ENCODE measurements at places on chromosomes 7 and 10.

DNA sequence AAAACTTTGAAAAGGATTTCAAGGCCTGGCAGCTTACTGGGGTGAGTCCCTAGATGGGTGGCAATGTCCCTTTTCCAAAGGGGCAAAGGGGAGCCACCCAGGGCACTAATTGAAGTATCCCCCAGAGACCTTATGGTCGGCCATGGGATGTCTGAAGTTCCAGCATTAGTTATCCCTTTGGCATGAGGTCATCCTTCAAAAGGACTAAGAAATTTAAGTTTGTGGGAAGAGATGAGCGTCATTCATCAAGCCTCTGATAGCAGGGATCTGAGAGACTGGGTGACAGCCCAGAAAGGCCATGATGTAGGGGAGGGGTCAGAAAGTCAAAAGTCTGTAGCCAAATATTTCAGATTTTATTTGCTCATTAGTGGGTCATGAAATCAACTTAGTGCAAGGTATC lies 195.3 kb downstream of the ZNF438 start:
- DNase-seq: no peak

DNA sequence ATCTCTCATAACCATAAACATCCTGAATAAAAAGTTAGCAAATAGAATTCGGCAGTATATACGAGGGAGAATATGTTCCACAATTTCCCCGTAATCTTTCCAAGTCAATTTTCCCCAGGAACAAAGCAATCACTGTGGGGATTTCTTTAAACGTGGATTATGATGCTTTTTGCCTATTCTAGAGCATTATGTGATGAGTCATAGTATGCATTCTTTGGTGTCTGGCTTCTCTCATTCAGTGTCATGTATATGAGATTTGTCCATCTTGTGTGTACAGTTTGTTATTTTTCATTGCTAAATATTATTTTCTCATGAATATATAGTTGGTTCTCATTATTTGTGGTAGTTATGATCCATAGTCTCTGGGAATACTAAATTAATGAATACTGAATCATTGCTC lies 9.9 kb upstream of the OR9A4 start:
- DNase-seq: no peak

GRCh38 chr10:13708256-13708990 lies 121.7 kb downstream of the PRPF18 start:
- DNase-seq: no peak

DNA sequence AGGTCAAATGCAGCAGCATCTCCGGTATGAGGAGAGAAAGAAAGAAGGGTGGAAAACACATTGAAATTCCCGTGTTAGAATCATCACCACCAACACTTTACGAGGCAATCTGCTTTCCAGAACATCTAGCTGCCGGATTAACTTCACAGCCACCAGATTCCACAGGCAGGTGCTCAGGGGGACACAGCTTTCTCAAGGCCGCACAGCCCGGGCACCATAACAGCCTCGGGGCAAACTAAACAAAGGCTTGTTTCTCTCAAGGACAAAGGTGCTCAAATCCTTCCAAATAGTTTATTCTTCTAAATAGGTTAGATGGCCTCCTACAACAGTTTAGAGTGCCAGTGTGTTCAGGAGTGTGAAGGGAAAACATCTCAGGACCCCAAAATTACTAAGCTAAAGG lies 156.3 kb downstream of the DIP2C start:
- no peak for DNase-seq

- DNase-seq: no peak
Observed at GRCh38 chr7:77457779-77458178, 41.6 kb upstream of the GSAP start.

DNA sequence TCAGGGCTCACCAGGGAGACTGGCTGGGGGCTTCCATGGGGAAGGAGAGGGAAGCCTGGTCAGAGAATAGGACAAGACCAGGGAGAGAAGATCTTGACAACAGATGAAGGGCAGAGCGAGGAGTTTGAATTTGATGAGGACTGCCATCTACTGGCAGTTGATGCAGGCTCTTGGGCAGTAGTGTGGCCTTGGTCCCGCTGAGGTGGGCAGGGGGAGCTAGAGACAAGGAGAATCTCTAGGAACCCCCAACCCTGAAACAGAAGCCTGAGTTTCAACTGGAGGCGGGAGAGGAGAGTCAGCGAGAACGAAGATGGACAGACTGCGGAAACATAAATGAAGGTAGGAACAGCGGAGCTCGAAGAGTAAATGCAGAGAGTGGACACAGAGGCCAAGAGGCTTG lies 81.0 kb downstream of the PPP1R3C start:
- DNase-seq: peak; percentile 33

DNA sequence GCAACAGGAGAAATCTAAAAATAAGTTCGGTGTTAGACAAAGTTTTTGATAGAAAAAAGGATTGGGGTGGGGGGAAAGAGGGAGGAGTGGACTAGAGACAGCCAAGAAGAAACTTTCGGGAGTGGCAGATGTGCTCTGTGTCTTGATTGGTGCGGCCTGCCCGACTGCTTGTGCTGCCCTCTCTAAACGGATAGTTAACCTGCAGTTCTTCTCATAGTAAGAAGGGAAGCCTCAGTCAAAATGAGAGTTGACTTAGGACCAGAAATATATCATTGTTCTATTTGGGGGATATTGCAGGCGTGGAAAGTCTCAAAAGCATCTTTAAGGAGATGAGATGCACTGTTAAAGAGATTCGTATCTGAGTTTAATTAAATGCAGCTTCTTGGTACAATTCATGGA lies 39.3 kb downstream of the UBE3C start:
- DNase-seq: no peak

DNA sequence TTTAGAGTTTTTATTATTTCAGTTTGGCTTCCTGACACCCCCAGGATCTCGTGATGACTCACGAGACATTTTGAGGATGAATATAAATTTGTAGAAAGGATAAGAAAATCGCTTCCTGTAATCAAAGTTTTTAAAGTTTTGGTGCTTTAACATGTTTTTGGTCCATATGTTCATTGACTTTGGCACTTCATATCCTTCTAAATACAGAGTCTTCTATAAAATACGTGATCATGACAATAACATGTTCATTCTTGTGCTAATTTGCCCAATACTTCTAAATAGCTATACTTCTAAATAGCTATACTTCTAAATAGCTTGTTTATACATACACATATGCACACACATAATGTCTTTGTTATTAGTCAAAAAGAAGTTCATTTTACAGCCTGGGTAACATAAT lies 341.9 kb downstream of the PLXDC2 start:
- no peak for DNase-seq

GRCh38 chr10:99279626-99280111 lies 44.0 kb upstream of the HPSE2 start:
- no peak for DNase-seq

DNA sequence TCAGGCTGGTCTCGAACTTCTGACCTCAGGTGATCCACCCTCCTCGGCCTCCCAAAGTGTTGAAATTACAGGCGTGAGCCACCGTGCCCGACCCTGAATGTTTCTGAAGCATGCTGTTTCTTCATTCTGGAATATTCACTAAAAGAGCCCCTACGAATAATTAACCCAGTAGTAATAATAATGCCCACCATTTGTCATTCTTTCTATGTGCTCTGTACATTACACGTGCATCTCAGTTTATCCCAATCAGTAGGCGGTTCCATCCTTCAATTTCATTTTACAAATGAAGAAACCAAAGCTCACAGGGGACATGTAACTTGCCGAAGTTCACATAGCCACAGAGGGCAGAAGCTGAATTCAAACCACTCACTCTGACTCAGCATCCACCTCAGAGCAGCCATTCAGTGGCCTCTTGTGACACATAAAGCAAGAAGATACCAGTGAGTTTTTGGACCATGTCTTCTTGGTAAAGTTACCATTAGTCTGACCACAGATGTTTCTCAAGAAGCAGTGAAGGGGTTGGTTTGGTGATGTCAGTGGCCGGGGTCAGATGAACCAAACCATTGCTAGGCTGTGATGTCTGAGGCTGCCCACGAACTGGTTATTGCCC lies 71.9 kb upstream of the DUSP5 start:
- DNase-seq: no peak

- DNase-seq: no peak
Observed at GRCh38 chr10:130395248-130395936, 259.2 kb downstream of the GLRX3 start.

DNA sequence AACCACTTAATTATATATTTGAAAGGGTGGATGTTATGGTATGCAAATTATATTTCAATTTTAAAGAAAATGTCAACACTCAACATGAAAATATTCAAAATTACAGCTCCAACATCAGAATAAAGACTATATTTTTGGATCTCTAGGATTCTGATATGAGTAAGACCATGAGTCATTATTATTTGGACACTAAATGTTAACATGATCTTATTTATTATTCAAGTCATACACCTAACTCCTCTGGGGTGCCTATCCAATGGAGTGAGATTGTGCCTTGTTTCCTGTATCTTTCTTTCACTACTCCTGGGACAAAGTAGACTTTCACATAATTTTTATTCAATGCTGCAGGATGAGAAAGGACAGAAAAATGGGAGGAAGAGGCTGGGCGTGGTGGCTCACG lies 135.2 kb upstream of the PRSS1 start:
- DNase-seq: no peak

DNA sequence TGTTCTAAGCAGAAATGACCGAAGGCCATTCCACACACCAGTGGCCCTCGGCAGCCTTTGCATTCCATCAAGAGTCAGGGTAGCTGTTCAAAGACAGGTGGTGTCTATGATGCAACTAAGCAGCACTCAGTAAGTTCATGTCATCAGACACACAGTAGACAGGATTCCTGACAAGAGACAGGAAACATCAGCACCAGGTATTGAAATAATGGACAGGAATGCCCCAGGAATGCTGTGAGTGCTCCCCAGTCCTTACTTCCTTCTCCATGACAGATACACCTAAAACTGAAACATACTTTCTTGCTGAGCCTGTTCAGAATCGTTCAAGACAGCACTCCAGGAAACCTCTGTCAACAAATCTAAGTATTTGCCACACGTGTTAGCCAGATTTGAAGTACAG lies 204.4 kb downstream of the TPST1 start:
- no peak for DNase-seq

- no peak for DNase-seq
Observed at GRCh38 chr10:88154596-88155250, 291.3 kb downstream of the PTEN start.

DNA sequence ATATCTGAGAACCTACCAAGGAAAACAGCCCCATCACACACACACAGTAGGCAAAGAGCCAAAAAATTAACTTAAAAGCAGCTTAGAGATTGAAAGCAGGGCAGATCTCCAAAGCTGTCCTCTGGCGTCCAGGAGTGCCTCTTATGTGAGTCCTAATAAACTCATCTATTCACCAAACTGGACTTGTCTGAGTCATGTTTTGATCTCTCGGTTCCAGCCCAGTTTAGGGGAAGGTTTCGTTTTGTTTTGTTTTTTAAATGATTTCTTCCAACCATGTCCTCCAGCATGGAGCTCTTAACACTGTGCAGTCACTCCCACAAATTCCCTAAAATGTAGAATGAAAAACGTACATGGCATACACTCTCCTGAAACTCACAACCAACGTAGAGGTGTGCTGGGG lies 6.7 kb upstream of the PRSS37 start:
- no peak for DNase-seq

GRCh38 chr10:21720090-21720489 lies 186.1 kb downstream of the MLLT10 start:
- no peak for DNase-seq

- no peak for DNase-seq
Observed at GRCh38 chr7:25805027-25805687, 346.8 kb upstream of the NFE2L3 start.

DNA sequence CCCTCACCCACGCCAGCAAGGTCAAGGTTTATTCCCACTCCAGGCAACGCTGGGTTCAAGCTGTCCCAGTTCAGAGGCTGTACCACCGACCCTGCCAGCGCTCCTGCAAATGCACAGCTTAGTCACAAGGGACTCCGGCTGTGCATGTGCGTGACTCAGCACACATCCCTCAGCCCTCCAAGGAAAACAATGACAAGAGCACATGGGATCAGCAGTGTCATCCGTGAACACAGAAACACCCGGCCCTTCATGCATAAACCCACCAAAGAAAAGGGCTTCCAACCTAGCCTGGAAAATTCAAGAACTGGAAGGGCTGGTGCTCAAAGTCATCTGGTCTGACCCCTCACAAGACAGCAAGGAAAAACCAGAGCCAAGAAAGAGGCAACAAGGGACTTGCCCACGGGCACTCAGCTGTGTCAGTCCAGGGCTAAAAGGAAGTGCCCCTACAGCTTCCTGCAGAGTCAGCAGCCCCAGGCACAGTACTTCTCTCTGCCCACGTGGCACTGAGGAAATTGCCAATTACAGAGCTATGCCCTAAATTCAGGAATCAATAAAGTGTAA lies 106.1 kb downstream of the KCNMA1 start:
- peak; percentile 87 for DNase-seq

GRCh38 chr7:44984478-44984758 lies 5.6 kb upstream of the MYO1G start:
- DNase-seq: no peak

- DNase-seq: no peak
Observed at GRCh38 chr10:7797582-7797981, 9.6 kb downstream of the ATP5F1C start.

DNA sequence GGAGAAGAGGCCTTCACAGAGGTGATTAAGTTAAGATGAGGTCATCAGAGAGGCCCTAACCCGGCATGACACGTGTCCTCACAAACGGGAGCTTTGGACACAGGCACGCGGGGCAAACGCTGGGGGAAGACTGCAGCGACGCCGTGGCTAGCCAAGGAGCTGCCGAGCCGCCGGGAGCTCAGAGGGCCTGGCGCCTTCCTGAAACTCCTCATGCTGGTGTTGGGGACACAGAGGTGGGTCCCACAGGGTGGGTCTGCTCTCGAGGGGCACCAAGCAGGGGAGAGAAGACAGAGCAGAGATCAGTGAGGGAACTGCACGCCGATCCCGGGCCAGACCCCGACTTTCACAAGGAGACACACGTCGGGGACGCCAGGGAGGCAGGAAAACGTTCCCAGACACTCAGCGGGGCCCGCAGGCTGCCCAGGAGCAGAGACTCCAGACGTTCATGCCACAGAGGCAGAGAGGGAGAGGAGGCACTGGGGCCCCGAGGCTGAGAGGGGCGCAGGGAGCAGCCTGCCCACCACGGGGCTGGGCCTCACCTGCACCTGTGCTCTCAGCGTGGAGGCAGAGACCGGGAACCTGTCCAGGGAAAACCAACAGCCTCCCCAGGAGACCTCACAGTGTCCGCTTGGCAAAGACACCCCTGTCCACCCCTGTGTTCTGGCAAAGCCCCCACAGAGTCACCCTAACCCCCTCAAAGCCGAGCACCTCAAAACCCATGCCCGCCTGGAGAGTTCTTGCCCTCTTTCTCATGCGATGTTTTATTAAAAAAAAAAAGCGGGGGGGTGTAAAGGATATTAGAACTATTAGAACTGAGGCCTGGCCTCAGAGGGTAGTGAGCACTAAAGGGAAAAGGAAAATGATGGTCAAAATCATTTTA lies 103.8 kb downstream of the PDGFA start:
- DNase-seq: no peak

GRCh38 chr10:79074732-79075131 lies 6.0 kb downstream of the ZMIZ1 start:
- DNase-seq: no peak

GRCh38 chr10:105586451-105587098 lies 945.5 kb downstream of the SORCS3 start:
- DNase-seq: no peak

- DNase-seq: no peak
Observed at GRCh38 chr7:93036807-93037206, 81.0 kb downstream of the SAMD9 start.
